ENCODE measurements at places on chromosomes 4 and X.

- DNase-seq: no peak
- no peaks in the 10 kb centered on the region for H3K27me3 ChIP-seq
- H3K36me3 ChIP-seq: no peaks in the 10 kb centered on the region
- H3K4me3 ChIP-seq: no peak overlapping the region
- H3K27ac ChIP-seq: no peak overlapping the region
- no peaks in the 10 kb centered on the region for H3K4me1 ChIP-seq
Measured at GRCh38 chr4:127012549-127012948, 620.2 kb upstream of the INTU start.

- DNase-seq: no peak
- H3K27me3 ChIP-seq: no peaks in the 10 kb centered on the region
- H3K27ac ChIP-seq: no peak overlapping the region
- H3K4me3 ChIP-seq: no peak overlapping the region
- H3K36me3 ChIP-seq: no peaks in the 10 kb centered on the region
Measured at GRCh38 chr4:104743215-104743653, 248.5 kb upstream of the CXXC4 start.

- no peak for DNase-seq
- H3K4me3 ChIP-seq: no peak overlapping the region
- no peak overlapping the region for H3K27ac ChIP-seq
- H3K4me1 ChIP-seq: no peaks in the 10 kb centered on the region
Measured at GRCh38 chr4:98334461-98334860, 73.3 kb downstream of the RAP1GDS1 start.

DNA sequence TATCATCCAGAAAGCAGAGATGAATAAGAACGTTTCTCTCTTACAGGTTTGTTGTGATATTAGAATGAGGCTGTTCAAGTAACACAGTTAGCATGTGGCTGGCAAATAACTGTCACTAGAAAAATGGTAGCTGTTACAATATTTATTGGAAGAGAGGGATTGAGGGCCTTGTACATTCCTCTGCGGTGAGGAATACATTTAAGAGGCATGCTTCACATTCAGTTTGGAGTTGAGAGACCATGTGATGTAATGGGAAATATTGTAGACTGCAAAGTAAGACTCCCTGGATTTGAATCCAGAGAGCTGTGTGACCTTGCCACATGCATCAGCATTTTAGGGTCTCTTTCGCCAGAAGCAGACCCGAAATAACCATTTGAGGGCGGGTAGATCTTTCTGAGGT, 104.8 kb upstream of the KIT start:
- no peaks in the 10 kb centered on the region for H3K4me1 ChIP-seq
- DNase-seq: no peak
- no peaks in the 10 kb centered on the region for H3K27me3 ChIP-seq
- H3K27ac ChIP-seq: no peak overlapping the region

DNA sequence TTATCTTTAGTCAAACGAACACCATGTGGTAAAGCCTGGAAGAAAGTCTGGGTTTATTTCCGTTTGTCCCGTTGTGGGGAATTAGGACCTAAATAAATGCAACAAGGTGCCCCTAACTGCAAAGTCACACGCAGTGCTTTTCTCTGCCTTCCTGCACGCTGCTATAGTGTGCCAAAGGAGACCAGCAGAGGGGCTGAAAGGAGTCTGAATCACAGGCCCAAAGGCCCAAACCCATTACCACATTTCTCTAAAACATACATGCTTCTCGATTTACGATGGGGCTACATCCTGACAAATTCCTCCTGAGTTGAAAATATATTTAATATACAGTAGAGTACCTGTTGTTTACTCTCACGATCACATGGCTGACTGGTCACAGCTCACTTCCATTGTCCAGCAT, 4.5 kb downstream of the VEGFC start:
- H3K27ac ChIP-seq: no peak overlapping the region
- no peak overlapping the region for H3K4me3 ChIP-seq
- no peaks in the 10 kb centered on the region for H3K36me3 ChIP-seq
- no peak for DNase-seq
- H3K4me1 ChIP-seq: no peaks in the 10 kb centered on the region

GRCh38 chrX:140572724-140573123, 67.9 kb upstream of the SOX3 start:
- H3K27ac ChIP-seq: no peak overlapping the region
- no peaks in the 10 kb centered on the region for H3K27me3 ChIP-seq
- no peaks in the 10 kb centered on the region for H3K4me1 ChIP-seq
- no peaks in the 10 kb centered on the region for H3K36me3 ChIP-seq

DNA sequence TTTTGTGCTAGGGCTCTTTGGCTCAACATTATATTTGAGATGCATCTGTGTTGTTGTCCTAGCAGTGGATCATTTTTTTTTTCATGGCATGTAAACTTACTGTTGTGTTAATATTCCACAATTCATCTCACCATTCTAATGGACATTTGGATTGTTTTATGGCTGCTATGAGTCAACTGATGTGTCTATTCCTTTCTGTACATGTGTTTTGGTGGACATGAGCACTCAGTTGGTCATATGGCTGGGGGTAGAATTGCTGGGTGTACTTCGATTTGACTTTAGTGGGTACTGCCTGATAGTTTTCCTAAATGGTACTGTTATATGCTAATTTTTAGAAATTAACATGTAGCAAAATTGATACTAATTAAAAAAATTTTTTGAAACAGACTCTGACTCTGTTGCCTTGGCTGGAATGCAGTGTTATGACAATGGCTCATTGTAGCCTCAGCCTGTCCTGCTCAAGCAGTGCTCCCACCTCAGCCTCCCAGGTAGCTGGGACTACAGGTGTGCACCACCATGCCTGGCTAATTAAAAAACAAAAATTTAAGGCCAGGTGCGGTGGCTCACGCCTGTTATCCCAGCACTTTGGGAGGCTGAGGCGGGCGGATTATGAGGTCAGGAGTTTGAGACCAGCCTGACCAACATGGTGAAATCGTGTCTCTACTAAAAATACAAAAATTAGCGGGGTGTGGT, 9.0 kb downstream of the FAM193A start:
- H3K4me3 ChIP-seq: no peak overlapping the region
- no peaks in the 10 kb centered on the region for H3K36me3 ChIP-seq
- no peak overlapping the region for H3K27ac ChIP-seq
- DNase-seq: peak; percentile 11
- H3K27me3 ChIP-seq: no peaks in the 10 kb centered on the region
- H3K4me1 ChIP-seq: no peaks in the 10 kb centered on the region

DNA sequence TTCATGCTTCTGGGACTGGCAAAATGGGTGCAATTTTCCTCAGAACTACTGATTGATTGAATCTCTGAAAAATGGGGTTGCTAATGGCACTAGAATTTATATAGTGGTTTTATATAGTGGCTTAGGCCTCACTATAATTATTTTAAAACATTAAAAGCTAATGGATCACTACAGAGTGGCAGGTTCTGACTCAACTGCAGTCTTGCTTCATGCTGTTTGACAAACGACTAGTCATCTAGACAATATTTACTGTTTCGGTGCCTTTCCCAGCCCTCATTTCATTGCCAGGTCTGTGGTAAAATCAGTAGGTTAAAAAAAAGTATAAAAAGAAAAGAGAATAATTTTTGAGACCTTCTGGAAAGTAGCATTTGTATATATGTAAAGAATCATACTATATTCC, 352.8 kb upstream of the ATOH1 start:
- no peak overlapping the region for H3K27ac ChIP-seq
- H3K4me1 ChIP-seq: no peaks in the 10 kb centered on the region
- no peak for DNase-seq
- H3K4me3 ChIP-seq: no peak overlapping the region
- no peaks in the 10 kb centered on the region for H3K27me3 ChIP-seq
- H3K36me3 ChIP-seq: no peaks in the 10 kb centered on the region

All from aorta (tissue), 5 donors.